Activated CD4-positive, alpha-beta T cell treated with anti-CD3 and anti-CD28 coated beads for 4 hours (primary cell): ENCODE measurements at places on chromosomes 5 and 9.

- DNase-seq = no peak
Measured at GRCh38 chr5:132060501-132061161, at the start of gene IL3. Gene IL3 (plus strand): TSS chr5:132060655. CDS start chr5:132060707, 52 bp downstream.

DNA sequence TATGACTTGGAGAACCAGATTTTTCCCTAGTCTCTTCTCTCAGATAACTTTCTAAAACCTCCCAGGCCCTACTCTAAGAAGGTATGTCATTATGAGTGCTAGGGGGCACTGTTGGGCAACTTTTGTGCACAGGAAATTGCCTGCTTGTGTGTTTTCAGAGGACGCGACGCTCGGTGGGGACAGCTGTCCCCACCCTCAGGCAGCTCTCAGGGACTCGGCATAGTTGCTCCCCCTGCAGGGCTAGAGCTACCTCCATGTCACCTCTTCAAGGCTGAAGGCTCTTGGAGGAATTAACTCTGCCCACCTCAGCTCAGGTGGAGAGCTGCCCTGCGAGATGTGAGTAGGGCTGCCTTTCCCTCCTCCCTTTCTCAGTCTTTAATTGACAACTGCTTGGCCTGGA is 10.2 kb upstream of the TIFAB start:
- peak; percentile 13 for DNase-seq

DNA sequence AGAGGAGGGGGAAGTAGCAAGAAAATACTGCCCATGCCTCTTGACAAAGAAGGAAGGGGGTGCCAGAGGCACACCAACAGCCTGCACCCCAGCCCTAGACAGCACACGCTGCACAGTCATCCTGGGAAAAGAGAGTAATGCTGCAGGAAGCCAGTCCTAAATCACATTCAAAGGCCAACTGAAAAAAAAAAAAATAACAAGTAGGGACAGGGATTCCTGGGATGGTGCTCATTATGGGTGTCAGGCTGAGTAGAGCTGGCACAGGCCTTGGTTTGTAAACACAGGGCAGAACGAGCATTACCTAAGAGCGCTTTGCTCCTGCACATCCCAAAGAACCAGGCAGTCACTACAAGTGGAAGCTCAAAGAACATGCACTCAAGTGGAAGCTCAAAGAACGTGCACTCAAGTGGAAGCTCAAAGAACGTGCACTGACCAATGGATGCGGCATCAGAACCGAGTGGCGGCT is 7.8 kb downstream of the RAPGEF1 start:
- DNase-seq = no peak

DNA sequence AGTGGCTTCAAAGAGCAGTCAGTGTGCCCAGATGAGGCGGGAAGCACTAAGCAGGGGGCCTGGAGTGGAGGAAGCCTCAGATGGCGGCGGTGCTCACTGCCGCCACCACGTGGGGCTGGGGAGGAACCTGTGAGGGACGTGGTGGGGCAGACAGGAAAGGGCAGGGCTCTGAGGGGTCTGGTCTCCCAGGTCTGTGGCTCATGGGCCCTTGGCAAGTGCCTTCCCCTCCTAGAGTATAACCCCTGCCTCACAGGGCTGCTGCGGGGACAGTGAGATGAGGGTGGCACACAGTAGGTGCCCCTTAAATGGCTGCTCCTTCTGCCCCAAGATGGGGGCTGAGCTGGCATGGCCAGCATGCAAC is 26.6 kb downstream of the NR5A1 start:
- DNase-seq = no peak

DNA sequence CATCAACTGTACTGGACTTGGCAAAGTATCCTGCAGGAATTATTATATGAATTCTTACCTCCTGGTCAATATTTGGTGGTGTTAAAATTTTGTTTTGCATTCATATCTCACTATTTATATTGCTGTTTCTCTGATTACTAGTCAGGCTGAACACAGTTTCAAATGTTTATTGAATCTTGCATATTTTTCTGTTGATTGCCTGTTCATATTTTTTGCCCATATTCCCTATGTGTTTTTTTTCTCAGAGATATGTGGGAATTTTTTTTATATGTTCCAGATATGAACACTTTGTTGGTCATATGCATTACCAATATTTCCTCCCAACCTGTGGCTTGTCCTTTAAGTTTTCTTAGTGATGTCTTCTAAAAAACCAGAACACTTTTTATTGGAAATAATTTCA is 148.9 kb upstream of the GRHPR start:
- DNase-seq = no peak

GRCh38 chr9:2723376-2724065 is 6.2 kb downstream of the KCNV2 start:
- DNase-seq = no peak

DNA sequence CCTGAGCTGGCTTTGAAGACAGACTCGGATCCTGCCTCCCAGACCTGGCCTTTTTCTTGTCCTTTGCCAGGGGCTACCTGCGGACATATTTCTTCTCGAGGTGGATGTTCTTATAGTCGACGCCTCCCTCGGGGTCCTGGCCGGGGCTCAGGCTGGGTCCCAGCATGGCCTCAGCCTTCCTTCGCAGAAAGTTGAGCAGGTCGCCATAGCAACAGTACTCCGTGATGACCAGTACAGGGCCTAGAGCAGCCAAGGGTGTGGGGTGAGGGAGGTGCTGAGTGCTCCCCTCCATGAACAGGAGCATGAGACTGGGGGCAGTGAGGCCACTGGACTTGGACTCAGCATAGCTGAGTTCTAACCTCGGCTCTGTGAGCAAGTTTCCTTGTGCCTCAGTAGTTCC is 26.7 kb downstream of the CSF1R start:
- DNase-seq = no peak

DNA sequence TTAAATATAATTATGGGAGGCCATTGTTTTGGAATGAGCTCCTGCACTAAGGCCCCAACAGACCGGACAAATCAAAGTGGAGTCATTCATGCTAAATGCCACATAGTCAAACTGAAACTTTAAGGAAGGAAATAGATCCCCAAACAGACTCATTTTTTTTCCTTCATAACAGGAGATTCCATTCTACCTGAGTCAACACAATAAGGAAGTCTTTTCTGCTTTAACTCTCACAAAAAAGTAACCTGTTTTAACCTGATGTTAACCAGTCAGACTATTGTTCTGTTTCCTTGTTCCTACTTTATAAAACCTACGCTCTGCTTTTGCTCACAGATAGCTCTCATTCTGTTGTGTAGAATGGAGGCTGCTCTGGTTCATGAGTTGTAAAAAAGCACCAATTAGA is 234.9 kb downstream of the YTHDC2 start:
- no peak for DNase-seq

GRCh38 chr9:119310741-119311140 is 58.5 kb downstream of the BRINP1 start:
- DNase-seq = no peak

DNA sequence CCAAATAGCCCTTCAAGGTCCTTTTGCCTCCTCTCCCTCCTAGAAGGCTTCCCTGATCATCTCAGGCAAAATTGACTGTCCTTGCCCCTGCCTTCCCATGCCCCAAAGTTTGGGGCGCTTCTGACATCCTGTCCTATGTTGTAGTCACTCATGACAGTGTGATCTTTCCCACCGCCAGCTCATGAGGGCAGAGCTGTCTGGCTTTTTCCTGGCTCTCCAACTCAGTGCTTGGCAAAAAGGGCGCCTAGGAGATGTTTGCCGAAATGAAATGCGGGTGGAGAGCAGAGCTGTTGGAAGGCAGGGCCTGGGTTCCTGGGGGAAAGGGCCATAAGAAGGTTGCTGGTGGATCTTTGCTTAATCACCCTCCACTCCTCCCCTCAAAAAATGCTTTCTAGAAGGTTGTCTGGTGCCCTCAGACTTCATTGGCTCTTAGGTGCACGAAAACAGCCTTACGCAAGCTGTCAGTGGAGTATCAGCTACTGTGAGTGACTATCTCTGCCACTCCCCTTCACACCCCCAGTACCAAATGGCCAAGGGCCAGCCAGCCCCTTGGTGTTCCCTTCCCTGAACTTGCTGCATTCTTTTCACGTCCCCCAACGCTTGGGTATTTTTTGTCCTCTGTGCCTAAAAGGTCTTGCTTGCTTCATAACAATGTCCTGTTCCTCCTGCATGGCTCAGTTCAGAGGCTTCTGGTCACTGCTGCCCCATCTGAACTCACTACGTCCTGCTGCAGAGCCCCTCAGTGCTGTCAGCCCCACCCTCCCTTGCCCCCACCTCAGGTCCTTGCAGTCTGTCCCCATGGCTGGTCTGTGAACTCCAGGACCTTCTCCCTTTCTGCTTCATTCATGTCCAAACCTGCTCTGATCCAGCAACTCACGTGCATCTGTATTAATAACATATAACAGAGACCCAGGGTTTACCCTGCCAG is 2.6 kb upstream of the SLC25A51 start:
- no peak for DNase-seq

DNA sequence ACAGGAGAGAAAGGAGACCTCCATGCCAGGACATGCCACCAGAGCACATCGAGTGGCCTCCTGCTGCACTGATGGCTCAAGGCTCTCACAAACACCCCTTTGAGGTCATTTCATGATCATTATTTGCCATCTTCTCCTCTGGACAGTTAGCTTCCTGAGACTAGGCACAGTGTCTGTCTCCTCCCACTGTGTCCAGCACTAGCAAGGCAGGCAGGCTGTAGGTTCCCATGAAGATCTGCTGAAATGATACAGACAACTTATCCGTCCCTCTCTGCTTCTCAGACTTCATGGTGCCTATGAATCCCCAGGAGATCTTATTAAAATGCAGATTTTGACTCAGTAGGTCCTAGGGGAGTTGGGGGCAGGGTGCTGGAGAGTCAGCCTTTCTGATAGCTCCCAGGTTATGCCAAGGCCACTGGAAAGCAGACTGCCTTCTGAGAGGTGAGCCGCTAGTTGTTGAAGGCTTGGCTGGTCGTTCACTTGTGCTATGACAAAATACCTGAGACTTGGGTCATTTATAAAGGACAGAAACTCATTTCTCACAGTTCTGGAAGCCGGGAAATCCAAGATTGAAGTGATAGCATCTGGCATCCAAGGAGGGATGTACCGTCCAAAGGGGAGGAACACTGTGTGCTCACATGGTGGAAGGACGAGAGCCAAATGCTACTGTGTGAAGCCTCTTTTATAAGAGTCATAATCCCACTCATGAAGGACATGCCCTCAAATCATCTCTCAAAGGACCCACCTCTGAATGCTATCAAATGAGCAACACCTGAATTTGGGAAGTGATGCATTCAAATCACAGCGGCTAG is 183.4 kb downstream of the SPOCK1 start:
- DNase-seq = no peak

GRCh38 chr5:17723876-17724275 is 89.6 kb downstream of the TAF11L14 start:
- DNase-seq = no peak

DNA sequence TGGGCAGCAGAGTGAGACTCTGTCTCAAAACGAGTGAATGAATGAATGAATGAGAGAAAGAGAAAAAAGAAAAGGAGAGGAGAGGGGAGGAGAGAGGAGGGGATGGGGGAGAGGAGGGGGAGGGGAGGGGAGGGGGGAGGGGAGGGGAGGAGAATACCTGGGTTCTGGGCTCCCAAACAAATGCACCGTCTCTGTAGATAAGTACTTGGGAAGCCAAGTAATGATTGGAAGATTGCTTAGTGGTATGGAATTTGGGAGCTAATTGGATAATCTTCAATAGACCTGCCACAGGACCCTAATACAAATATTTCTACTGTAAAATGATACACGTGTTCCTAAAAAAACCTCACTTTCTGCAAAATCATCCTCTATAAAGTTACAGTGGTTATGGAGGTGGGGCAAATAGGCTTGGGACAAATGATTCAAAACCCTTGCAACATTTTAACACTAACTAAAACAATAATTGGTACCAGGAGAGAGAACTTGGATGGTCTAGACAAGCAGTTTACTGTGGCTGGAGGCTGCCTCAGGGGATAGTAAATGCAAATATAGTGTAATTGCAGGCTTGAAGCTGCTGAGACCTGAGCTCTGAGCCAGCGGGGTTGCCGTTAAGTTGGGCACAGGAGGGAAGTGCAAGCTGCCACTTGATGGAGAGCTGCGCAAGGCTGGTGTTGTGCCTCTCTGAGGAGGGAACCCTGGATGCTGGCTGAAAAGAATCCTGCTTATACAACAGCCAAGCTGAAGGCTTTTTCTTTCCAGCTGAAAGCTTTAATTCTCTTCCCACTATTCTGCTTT is 3.5 kb downstream of the HEMGN start:
- DNase-seq = no peak

GRCh38 chr9:108047264-108047663 is 557.7 kb upstream of the KLF4 start:
- no peak for DNase-seq

- no peak for DNase-seq
Measured at GRCh38 chr9:96688745-96689464, 33.8 kb upstream of the PRXL2C start.

GRCh38 chr5:151691706-151692105 is 5.0 kb upstream of the SPARC start:
- no peak for DNase-seq

- DNase-seq = no peak
Measured at GRCh38 chr9:92857236-92857635, 20.6 kb downstream of the ZNF484 start.

- DNase-seq = no peak
Measured at GRCh38 chr5:96961053-96961452, 25.2 kb downstream of the LNPEP start.

GRCh38 chr5:130126746-130127145 is 222.5 kb downstream of the CHSY3 start:
- no peak for DNase-seq

DNA sequence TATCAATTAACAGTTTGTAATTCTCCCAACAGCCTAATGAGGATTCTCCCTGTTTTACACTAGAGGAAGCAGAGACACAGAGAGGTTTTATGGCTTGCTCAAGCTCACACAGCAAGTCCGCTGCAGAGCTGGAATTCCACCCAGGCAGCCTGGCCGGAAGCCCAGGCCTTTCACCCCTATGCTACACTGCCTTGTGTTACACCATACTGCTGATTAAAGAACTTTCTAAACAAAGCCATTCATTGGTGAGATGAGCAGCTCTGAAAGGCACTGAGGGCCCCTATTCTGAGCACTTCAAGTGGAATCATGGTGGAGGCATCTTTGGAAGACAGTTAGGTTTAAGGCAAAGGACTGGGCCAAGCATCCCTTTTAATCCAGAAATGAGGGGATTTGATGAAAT is 14.7 kb upstream of the LARP1 start:
- no peak for DNase-seq

DNA sequence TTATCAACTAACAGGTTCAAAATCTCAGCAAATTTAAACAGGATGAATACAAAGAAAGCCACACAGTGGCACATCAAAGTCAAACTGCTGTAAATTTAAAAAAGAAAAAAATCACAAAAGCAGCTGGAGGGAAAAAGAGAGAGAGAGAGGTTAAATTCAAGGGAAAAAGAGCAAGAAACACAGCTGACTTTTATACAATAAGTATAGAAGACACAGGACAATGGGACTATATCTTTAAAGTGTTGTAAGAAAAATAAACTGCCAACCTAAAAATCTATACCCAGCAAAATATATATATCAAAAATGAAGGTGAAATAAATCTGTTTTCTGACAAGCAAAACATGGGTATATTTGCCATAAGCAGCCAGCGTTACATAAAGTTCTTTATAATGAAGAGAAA is 261.5 kb downstream of the TLE1 start:
- DNase-seq = no peak
